ENCODE measurements at places on chromosomes 1 and 21.

DNA sequence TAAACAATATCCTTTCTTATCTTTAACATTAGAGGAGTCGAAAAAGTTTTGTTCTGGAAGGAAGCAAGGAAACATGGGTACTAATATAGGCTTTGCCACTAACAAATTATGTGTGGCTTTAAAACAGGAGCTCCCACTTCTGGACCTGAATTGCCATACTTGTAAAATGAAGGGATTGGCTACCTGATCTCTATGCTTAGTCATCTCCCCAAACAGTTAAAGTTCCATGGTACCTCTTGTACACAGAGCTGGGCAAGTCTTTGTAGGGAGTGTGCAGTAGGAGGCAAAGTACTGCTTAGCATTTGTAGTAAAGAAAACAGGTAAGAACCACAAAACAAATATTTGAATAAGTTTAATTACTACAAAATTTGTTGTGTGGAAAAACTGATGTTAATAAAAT lies 81.3 kb downstream of the MAST2 start:
- DNase-seq, result no peak

DNA sequence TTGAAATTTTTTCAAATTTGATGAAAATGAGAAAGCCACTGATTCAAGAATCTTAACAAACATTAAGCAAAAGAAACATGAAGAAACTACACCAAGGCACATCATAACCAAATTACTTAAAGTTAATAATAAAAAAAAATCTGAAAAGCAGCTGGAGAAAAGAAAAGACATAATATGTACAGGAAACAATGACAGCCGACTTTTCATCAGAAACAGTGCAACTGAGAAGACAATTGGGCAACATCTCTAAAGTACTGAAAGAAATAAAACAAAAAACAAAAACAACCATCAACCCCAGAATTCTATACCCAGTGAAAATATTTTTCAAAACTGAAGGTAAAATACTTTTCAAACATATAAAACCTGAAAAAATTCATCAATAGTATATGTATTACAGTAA lies 73.8 kb upstream of the DMRTA2 start:
- DNase-seq, result no peak

DNA sequence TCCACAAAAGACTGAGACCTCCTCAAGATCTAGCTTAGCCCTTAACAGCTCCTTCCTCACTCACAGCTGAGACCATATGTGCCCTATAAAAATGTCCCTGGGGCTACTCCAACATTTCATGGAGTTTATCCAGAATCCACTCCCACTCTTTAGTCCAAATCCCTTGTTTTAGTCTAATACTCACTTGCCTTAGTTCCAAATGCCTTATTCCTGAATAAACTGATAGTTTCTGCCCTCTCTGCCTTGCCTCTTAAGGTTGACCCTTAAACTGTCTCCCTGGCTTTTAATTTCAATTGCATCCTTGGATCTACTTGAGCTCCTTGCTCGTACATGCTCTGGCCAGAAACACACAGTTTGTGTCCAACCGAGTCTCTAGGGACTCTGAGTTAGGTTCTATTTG lies 47.3 kb upstream of the LYPLAL1 start:
- DNase-seq, result no peak

DNA sequence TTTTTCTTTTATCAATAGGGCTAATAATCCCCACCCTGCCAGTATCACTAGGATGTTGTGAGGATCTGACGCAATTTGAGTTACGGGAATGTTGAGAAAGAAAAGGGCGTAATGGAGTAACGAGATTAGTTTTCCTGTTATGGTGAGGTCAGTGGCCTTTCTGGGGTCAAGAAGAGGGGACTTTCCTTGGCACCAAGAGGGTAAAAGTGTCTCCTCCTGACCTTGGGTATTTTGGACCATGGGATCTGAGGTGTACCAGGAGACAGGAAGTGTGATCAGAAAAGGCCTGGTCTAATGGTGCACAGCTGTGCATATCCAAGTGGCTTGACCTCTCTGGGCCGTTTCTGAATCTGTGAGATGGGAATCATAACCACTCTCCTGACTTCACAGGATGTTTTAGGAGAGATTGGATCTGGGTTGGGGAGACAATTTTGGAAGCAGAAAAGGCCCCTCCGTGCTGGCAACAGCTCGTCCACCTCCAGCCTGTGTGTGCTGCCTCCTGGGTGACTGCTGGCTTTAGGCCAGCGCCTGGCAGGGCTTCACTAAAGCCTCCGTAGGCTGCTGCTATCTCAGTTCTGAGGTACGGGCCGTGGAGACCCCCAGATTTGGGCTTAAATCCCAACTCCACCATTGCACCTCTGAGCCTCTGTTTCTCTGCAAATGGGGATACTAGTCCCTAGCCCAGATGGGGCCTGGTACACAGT lies 37.1 kb downstream of the ALPL start:
- no peak for DNase-seq

GRCh38 chr1:227372726-227373130 lies 54.4 kb upstream of the CDC42BPA start:
- DNase-seq, result no peak

- DNase-seq, result no peak
Measured at GRCh38 chr1:53049574-53049967, 12.4 kb upstream of the PODN start.

GRCh38 chr1:243731974-243732625 lies 117.9 kb downstream of the AKT3 start:
- no peak for DNase-seq

DNA sequence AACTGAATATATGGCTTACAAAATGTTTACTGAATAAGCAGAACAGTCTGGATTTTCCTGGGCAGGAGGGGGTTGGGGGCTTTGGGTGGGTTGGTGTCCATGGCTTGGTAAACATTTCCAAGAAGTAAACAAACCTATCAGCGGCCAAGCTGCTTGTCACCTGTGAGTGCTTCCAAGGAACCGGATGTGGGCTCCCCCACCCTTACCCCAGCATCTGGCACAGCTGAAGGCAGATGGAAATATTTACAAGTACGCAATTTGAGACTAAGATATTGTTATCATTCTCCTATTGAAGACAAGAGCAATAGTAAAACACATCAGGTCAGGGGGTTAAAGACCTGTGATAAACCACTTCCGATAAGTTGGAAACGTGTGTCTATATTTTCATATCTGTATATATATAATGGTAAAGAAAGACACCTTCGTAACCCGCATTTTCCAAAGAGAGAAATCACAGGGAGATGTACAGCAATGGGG lies at the start of gene CLCA1:
Gene CLCA1 (plus strand): TSS at position 427 of the 477 bp plus-strand sequence. CDS start 45 bp downstream, at position 472.
- no peak for DNase-seq

DNA sequence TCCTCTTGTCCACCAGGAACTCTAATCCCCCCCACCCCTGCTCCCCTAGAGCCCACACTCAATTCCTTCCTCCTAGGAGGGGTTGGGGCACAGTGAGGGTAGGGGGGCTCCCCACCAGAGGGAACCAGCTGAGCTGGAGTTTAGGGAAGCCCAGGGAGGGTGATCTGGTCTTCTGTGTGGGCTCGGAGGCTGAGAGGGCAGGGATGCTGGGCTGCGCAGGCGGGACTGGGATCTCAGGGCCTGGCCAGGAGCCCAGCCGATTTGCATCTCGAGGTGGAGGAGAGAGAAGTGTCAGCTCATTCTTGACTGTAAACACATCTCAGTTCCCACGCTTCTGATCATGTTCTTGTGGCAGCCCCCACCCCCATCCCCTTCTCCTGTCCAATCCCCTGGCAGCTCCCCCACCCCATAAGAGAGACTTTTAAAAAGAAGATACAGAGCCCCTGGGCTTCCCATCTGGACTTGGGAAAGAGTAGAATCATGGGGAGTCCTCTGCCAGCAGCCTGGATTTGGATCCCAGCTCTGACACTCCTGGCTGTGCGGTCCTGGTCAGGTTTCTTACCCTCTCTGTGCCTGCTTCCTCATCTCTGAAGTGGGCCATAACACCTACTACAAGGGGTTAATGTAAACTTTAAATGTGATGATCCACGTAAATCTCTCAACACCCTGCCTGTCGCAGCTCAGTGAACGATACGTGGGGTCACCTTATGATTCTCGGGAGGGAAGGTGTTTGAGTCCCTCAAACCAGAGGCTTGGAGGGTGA lies 6.6 kb downstream of the PEAR1 start:
- no peak for DNase-seq

DNA sequence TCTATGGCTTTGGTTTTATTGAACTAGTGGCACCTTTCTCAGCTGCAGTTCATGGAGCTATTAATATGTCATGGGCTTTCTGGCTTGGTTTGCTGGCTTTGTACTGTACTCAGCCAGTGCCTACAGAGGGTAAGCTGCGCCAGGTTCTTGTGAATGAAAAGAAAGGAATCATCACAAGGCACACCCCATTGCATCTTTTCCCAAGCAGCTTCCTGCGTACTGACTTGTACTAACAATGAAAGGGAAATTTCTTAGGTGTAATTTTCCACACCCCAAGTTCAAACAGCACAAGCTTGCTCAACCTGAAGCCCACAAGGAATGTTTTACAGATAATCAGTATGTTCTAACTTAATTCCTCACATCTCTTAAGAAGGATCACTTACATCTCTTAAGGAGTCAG lies 78.0 kb upstream of the TNFSF18 start:
- DNase-seq, result no peak

- no peak for DNase-seq
Measured at GRCh38 chr1:193479187-193479586, 292.8 kb upstream of the B3GALT2 start.

GRCh38 chr1:2248854-2249558 lies 20.9 kb downstream of the SKI start:
- no peak for DNase-seq

GRCh38 chr1:184513966-184514365 lies 127.1 kb downstream of the C1orf21 start:
- DNase-seq, result no peak

GRCh38 chr1:160377585-160378206 lies 10.8 kb downstream of the NHLH1 start:
- no peak for DNase-seq

GRCh38 chr21:45098867-45099266 lies 24.5 kb downstream of the ADARB1 start:
- DNase-seq, result no peak

- no peak for DNase-seq
Measured at GRCh38 chr1:203658274-203658673, 31.6 kb downstream of the ATP2B4 start.

All from stimulated activated CD4-positive, alpha-beta T cell treated with anti-CD3 and anti-CD28 coated beads, Interleukin-15, amount 100 ng/mL, for 1 hour (primary cell).